Heart left ventricle (tissue), 16 donors: ENCODE measurements at places on chromosomes 11 and 22.

DNA sequence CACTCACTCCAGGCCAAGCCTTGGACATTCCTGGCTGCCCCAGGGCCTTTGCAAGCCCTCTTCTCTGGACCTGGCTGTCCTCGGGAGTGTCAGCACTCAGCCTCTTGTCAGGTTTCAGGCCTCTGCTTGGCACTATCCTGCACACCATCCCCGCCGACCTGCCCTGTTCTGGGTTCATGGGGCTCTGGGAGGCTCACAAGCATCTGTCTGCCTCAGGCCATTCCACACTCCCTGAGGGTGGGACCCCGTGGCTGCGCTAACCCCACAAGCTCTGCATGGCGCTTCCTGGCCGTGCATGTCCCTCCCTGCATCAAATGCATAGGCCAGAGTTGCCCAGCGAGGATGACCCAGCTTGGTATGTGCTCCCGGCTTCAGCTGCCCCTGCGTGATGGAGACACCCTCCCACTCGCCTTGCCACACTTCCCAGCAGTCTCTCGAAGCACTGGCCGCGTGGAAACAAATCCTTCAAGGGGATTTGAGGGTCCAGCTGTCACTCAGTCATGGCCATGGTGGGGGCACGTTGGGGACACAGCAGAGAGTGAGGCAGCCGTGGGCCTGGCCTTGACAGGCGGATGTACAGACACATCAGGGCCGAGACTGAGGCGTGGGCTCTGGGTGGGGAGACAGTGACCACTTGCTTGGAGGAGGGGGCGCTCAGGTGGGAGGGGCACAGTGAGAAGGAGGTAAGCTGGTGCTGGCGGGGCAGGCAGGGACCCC, 87.3 kb downstream of the KCNQ1 start:
- H3K4me1 ChIP-seq, result peaks cover 9% of the 10 kb centered on the region
- peak; percentile 53 for DNase-seq
- no peak overlapping the region for H3K27ac ChIP-seq
- H3K27me3 ChIP-seq, result no peaks in the 10 kb centered on the region
- no peaks in the 10 kb centered on the region for H3K36me3 ChIP-seq

- H3K27ac ChIP-seq, result no peak overlapping the region
- no peaks in the 10 kb centered on the region for H3K4me1 ChIP-seq
- no peaks in the 10 kb centered on the region for H3K27me3 ChIP-seq
- no peak for DNase-seq
- no peaks in the 10 kb centered on the region for H3K36me3 ChIP-seq
These were observed 102.7 kb downstream of the MRTFA start for GRCh38 chr22:40533712-40534378.

DNA sequence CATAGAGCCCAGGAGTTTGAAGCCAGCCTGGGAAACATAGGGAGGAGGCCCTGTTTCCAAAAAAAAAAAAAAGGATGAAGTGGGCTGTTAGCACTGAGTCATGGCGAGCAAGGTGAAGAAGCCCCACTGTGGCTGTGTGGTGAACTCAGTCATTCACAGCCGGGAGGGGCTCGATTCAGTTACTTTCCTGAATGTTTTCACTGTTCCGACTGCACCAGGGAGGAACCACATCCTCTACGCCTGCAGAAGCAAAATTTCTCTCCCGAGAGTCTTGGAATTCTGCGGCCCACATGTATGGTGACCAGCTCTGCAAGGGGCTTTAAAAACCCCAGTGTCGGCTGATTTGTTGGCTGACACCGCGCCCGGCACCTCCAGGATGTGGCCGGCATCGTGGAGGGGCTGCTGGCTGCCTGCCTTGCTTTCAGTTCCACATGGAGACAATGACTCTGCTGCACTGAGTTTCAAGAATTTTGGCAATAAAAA, 27.8 kb upstream of the GRAMD4 start:
- H3K4me1 ChIP-seq, result peaks cover 74% of the 10 kb centered on the region
- H3K4me3 ChIP-seq, result no peak overlapping the region
- DNase-seq, result no peak
- no peaks in the 10 kb centered on the region for H3K27me3 ChIP-seq
- no peaks in the 10 kb centered on the region for H3K36me3 ChIP-seq

DNA sequence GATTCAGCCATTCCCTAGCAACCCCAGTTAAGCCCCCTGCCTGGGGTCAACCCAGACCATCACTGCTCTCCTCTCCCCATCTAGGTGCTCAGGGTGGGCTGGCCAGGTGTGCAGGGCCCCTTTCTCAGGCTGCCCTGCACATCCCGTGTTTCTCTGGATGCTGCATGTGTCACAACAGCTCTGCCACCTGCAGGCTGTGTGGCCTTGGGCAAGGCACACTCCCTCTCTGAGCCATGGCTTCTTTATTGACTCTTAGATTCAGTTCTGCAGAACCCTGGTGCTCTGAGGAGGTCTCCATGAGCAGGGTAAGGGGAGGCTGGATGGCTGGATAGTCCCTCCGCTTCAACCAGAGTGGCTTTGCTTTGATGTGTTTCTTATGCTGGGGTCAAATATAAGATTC, 24.6 kb downstream of the RPS6KA4 start:
- H3K27me3 ChIP-seq, result no peaks in the 10 kb centered on the region
- H3K4me3 ChIP-seq, result no peak overlapping the region

- no peak overlapping the region for H3K27ac ChIP-seq
- H3K36me3 ChIP-seq, result no peaks in the 10 kb centered on the region
- no peaks in the 10 kb centered on the region for H3K4me1 ChIP-seq
- H3K4me3 ChIP-seq, result no peak overlapping the region
These were observed 41.8 kb downstream of the MACROD1 start for GRCh38 chr11:64124147-64124546.
